ENCODE measurements at places on chromosomes 16 and 17. TPM values are rescaled to one million over a fixed set of nuclear protein-coding genes. Genes with fewer than 3 reads are reported as not detected.

Gene SPIRE2
- 2.5 TPM for total RNA-seq

Gene CCL15
- not detected for total RNA-seq

Gene MYO1D
- total RNA-seq = 25.7 TPM

Gene LGALS9C
- not detected for total RNA-seq

Gene CMTM1
- total RNA-seq = 11.6 TPM

DNA sequence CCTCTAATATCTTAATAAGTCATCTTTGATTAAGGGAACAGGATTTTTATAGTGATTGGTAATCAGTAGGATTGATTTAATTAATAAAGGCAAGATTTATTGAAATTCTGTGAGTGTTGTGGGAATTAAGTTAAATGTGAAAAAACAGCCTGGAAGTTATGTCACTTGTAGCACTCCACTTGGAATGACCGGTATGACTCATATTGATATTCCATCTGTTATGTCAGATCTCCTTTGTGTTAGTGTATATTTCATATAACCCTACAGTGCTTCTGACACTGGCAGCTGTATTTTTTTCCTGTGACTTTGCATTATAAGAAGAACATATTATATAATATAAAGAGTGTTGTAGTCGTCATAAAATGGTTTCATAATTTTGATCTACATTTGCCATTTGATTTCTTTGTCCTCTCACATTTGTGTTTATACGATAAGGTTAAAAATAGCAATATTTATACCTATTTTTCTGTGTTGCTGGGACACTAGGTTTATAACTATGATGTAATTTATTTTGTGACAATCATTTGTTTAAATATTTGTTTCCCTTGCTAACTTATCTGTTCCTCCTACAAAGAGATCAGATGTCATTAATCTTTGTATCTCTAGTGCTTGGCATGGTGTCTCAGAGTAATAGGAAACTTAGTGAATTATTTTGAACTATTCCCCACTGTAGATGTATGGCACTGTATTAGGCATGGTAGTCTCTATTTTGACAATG is 249.0 kb downstream of the BCAS3 start:
- no peak overlapping the region for H3K27ac ChIP-seq
- H3K27me3 ChIP-seq = no peaks in the 10 kb centered on the region
- no peak overlapping the region for H3K4me3 ChIP-seq
- no peaks in the 10 kb centered on the region for H3K36me3 ChIP-seq
- no peaks in the 10 kb centered on the region for H3K4me1 ChIP-seq

GRCh38 chr17:59848778-59849177 is 44.0 kb downstream of the TUBD1 start:
- H3K4me3 ChIP-seq = peak overlapping the region; percentile 69
- H3K36me3 ChIP-seq = peaks cover 5% of the 10 kb centered on the region
- H3K27ac ChIP-seq = peak overlapping the region; percentile 100
- H3K4me1 ChIP-seq = peaks cover 54% of the 10 kb centered on the region
- peak; percentile 92 for DNase-seq

GRCh38 chr17:29243792-29244191 is 2.9 kb upstream of the CRYBA1 start:
- H3K36me3 ChIP-seq = no peaks in the 10 kb centered on the region
- no peak overlapping the region for H3K4me3 ChIP-seq
- H3K4me1 ChIP-seq = peaks cover 16% of the 10 kb centered on the region
- H3K27ac ChIP-seq = no peak overlapping the region
- no peaks in the 10 kb centered on the region for H3K27me3 ChIP-seq
- no peak for DNase-seq

- no peaks in the 10 kb centered on the region for H3K27me3 ChIP-seq
- H3K36me3 ChIP-seq = no peaks in the 10 kb centered on the region
- H3K27ac ChIP-seq = peak overlapping the region; percentile 95
- peak overlapping the region; percentile 75 for H3K4me3 ChIP-seq
- DNase-seq = peak; percentile 70
These were observed 22.3 kb downstream of the SAP30BP start for GRCh38 chr17:75689441-75689873.

GRCh38 chr16:14427371-14427948 is 202.6 kb downstream of the PARN start:
- H3K4me1 ChIP-seq = no peaks in the 10 kb centered on the region
- DNase-seq = no peak
- H3K27ac ChIP-seq = no peak overlapping the region
- H3K36me3 ChIP-seq = no peaks in the 10 kb centered on the region
- H3K4me3 ChIP-seq = no peak overlapping the region

DNA sequence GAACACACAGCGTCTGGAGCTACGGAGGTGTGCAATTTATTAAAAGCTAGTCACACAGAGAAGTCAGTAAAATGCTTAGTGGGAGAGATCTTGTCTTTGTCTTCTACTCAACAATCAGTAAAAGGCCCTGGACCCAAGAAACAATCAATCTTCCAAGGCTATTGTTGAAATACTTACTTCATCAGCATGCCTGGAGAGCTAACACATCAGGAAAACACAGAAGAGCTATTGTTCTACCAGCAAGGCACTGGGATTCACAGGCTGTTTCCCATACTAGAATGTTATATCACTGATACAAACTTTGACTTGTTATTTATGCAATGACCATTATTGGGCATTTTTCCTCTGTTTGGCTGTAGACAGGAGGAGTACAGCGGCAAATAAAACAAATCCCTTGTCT is 247.8 kb upstream of the ERCC4 start:
- no peak overlapping the region for H3K4me3 ChIP-seq
- no peaks in the 10 kb centered on the region for H3K27me3 ChIP-seq
- H3K4me1 ChIP-seq = no peaks in the 10 kb centered on the region
- DNase-seq = no peak

DNA sequence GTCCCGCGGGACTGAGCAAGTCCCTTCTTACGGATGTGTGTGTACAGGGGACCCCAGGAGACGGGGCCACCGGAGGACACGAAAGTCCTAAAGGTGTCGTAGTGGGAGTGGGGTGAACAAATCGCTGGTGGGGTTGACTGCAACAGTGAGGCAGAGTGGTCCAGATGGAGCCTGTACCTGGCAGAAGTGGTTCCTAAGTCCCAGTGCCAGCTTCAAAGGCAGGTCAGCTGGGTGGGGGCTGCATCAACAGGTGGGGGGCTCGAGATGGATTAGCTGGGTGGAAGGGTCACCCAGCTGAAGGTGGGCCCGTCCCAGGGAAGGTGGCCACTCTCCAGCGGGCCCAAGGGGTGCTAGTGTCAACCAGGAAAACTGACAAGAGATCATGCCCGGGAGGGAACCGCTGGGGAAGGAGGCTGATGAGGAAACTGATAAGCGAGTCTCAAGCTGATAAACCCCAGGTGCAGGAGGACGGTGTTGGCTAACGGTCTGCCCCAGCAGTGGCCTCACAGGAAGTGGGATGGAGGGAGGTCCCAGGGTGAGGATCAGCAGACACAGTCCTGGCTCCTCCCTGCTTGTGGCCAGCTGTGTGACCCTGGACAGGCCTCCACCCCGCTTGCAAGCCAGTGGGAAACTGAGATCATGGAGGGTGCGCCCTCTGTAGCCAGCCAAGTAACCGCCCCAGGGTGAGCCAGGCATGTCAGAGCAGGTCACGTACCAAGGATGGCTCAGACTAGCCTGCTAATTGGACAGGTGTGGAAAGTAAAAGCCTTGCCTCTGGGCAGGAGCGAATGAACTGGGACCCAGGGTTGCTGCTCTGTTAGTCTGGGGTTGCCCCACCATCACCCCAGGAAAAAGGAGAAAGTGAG is 1.0 kb downstream of the ORAI3 start:
- DNase-seq = peak; percentile 73
- no peaks in the 10 kb centered on the region for H3K27me3 ChIP-seq
- peak overlapping the region; percentile 86 for H3K4me3 ChIP-seq
- H3K27ac ChIP-seq = peak overlapping the region; percentile 51
- H3K36me3 ChIP-seq = no peaks in the 10 kb centered on the region

DNA sequence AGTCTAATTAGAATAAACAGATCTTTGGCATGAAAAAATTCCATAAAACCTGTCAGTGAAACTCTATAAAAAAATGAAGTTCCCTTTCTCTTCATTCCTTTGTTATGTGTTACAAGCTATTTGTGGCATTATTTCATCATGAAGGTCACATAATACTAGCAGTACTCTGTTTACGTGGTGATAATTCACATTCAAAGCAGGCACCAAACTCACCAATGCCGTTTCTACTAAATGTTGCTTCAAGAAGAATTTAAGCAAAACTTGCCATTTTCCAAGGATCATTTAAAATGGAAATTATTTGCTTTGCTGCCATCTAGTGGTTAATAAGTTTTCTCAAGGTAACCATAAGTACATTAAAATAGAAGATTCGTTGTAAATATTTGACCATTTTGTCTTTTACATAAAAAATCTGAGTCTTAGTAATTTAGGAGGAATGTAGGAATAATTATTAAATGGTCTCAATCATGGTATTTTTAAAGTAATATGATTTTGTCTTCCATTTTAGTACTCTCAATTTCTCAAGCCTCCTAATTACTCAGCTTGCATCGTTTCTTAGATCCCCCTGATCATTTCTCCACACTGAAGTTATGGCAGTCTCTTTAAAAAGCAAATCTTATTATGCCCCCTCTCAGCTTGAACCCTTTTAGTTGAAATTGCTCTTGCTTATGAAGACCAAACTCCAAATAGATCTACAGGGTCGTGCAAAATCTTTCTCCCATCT is 80.8 kb downstream of the OMG start:
- DNase-seq = no peak
- no peaks in the 10 kb centered on the region for H3K36me3 ChIP-seq
- no peak overlapping the region for H3K4me3 ChIP-seq
- H3K27ac ChIP-seq = no peak overlapping the region
- H3K4me1 ChIP-seq = no peaks in the 10 kb centered on the region

- no peak overlapping the region for H3K27ac ChIP-seq
- H3K4me3 ChIP-seq = no peak overlapping the region
- H3K27me3 ChIP-seq = peaks cover 13% of the 10 kb centered on the region
- no peak for DNase-seq
- H3K4me1 ChIP-seq = no peaks in the 10 kb centered on the region
These were observed 305.7 kb upstream of the ASIC2 start for GRCh38 chr17:33598797-33599196.

DNA sequence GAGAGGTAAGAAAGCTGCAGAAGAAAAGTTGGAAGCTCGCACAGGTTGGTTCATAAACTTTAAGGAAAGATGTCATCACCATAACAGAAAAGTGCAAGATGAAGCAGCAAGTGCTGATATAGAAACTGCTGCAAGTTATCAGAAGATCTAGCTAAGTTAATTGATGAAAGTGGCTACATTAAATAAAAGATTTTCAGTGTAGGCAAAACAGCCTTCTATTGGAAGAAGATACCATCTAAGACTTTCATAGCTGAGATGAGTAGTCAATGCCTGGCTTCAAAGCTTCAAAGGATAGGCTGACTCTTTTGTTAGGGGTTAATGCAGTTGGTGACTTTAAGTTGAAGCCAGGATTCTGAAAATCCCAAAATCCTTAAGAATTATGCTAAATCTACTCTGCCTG is 24.0 kb downstream of the CYLD start:
- peak overlapping the region; percentile 61 for H3K4me3 ChIP-seq
- peaks cover 46% of the 10 kb centered on the region for H3K36me3 ChIP-seq
- H3K27ac ChIP-seq = peak overlapping the region; percentile 26
- H3K27me3 ChIP-seq = no peaks in the 10 kb centered on the region

DNA sequence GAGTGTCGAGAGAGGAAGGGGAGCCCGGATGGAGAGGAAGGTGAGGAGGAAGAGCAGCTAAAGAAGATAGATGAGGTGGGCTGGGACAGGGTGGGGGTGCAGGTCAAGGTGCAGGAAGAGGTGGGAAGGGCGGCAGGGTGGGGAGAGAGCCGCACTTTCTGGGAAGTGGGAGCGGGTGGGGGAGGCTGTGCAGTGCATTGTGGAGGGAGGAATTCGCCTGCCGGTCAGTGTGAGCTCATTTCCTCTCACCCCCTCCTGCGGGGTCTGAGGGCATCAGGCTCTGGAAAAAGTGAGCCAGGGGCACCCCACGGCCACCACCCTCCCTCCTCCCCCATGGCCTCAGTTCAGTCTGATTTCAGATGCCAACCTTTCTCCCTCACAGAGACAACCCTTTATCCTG is 2.5 kb upstream of the ARHGAP23 start:
- no peaks in the 10 kb centered on the region for H3K36me3 ChIP-seq
- H3K4me1 ChIP-seq = peaks cover 28% of the 10 kb centered on the region
- H3K27me3 ChIP-seq = peaks cover 32% of the 10 kb centered on the region

DNA sequence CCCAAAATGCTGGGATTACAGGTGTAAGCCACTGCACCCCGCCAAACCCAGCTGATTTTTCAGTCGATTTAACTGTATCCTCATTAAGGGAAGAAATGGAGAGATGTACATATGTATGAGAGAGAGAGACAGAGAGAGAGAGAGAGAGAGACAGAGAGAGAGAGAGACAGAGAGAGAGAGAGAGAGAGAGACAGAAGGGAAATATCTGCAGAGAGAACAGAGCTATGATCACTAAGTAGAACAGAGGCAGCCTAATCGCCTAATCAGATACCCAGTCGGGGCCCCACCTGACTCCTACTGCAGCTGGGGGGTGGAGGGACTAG is 70.0 kb downstream of the RBBP6 start:
- no peaks in the 10 kb centered on the region for H3K36me3 ChIP-seq
- DNase-seq = no peak
- no peak overlapping the region for H3K27ac ChIP-seq
- peaks cover 50% of the 10 kb centered on the region for H3K27me3 ChIP-seq
- no peak overlapping the region for H3K4me3 ChIP-seq
- peaks cover 2% of the 10 kb centered on the region for H3K4me1 ChIP-seq

DNA sequence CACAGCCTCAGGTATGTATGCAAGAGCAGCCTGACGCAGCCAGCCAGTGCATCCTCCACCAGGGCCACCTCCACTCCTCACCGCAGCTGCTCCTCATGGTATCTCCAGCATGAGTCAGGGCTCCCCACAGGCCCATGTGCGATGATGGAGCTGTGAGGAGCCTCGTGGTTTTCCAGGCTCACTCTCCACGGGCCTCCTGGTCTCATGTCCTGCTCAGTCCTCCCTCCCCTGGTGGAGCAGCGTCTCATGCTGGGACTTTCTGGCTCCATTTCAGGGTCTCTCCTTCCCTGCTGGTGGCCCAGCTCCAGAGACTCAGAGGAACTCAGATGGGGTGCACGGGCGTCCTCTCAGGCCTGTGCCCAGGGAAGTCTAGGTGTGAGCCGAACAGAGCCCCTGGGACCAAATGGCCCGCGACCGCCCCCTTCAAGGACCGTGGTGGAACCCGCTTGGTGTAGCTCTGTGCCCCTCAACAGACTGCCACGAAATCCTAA is 70.4 kb downstream of the METRNL start:
- H3K36me3 ChIP-seq = no peaks in the 10 kb centered on the region
- no peaks in the 10 kb centered on the region for H3K27me3 ChIP-seq
- no peak overlapping the region for H3K27ac ChIP-seq
- no peak for DNase-seq

GRCh38 chr17:75103601-75104554 is 5.9 kb upstream of the ARMC7 start:
- H3K36me3 ChIP-seq = no peaks in the 10 kb centered on the region
- H3K27ac ChIP-seq = no peak overlapping the region
- no peaks in the 10 kb centered on the region for H3K27me3 ChIP-seq
- no peak for DNase-seq

All from natural killer cell treated with Interleukin-12 subunit alpha and Interleukin-12 subunit beta and Interleukin-15 and Interleukin-18, amount 100 ng/mL, for 72 hours (primary cell).